ENCODE measurements at places on chromosomes 3 and 15.

GRCh38 chr3:58471025-58471887 lies 20.6 kb upstream of the KCTD6 start:
- peak; percentile 61 for DNase-seq

DNA sequence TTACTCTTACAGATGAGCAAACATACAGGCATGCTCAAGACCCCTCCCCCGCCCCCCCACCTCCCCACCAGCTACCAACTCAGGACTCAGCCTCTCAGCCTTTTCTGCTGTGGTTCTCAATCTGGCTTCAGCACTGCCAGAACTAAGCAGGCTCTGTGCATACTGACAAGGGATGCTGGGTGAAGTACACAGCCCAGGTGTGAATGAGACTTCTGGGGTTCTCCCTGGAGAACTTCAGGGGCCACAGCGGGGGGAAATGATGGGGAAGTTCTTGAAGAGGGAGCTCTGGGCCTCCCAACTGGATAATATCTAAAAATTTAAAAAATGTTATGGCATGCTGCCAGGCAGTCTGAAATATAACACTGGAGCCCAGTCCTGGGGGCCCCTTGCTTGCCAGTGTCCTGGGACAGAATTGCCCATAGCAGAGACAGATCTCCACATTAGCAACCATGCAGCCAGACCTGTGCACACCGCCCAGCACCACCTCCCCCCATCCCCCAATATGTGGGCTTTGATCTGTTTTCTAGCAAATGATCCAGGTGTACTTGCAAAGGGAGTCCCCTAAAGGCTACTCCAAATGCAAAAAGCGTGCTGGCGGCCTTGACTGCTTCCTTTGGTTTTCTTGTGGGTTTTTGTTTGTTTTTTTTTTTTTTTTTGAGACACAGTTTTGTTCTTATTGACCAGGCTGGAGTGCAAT lies 41.4 kb downstream of the PGPEP1L start:
- DNase-seq, result no peak

GRCh38 chr15:36186376-36186775 lies 393.1 kb upstream of the CDIN1 start:
- no peak for DNase-seq

DNA sequence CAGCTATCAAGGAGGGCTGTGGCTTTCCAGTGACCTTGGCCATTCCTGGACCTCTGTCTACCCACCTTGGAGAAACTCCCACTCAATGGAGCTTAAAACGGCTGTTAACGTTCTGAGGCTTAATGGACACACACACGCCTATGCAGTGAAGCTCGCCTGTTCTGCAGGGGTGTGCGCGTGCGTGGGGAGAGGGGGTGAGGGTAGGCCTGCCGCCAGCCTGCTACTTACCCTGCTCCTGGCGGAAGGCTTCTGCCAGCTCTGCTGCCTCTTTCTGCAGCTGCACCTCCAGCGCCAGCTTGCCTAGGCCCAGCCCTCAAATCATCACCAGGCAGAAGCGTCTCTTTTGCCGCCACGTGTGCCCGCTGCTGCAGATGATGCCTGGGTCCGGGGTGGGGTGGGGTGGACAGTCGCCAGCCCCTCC lies 23.2 kb upstream of the PARL start:
- DNase-seq, result no peak

DNA sequence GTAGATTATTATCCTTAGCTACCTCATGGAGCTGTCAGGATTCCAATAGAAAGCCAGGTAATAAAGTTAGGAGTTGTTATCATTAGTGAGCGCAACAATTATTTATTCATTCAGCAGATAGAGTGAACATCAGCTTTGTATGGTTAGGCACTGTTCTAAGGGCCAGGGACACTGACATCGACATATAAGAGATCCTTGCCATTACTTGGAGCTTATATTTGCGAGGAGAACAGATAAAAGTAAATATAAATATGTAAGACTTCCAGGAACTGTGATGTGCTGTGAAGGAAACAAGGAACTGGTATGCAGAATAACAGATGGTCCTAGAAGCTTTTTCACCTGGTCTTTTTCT lies 473 bp downstream of the LSM3 start:
- no peak for DNase-seq

DNA sequence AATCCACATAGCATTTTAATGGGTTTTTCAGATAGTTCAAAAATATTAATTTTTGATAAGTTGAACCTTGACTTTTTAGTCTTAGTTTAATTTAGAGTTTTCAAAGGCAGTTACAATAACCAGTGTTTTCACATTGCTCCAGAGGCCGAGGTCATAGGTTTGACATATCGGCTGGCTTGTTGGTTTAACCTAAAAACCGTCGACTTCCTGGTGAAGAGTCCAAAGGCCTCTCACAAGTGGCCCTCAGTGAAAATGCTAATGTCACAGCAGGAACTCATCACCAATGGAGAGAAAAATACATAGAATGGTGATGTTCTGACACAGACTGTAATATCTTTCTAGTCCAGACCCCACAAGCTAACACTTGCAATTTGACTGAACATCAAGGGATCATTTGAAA lies 642.3 kb downstream of the PLOD2 start:
- no peak for DNase-seq

- no peak for DNase-seq
Observed at GRCh38 chr15:75666823-75667501, 19.2 kb downstream of the SNX33 start.

DNA sequence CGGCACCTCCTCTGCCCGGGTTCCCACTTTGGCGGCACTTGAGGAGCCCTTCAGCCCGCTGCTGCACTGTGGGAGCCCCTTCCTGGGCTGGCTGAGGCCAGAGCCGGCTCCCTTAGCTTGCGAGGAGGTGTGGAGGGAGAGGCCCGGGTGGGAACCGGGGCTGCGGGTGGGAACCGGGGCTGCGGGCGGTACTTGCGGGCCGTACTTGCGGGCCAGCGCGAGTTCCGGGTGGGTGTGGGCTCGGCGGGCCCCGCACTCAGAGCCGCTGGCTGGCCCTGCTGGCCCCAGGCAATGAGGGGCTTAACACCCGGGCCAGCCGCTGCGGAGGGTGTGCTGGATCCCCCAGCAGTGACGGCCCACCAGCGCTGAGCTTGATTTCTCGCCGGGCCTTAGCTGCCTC lies 14.4 kb upstream of the DAPK2 start:
- DNase-seq, result no peak

DNA sequence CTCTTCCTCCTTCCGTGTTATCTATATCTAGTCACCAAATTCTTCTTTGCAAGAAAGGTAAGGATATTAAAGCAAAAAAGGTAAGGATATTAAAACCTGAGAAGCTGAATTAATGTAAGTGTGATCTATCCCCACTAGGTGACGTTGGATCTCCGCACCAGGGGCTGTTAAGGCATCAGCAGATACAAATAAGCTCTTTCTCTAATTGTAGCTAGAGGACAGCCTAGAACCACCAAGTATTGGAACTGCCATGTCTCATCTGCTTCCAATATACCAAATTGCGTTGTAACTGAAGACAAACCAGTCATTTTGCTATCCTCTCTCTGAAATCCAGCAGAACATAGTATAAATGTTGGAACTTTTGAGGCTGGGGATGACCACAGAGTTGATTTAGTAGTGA lies 471.2 kb upstream of the TGFBR2 start:
- DNase-seq, result no peak

DNA sequence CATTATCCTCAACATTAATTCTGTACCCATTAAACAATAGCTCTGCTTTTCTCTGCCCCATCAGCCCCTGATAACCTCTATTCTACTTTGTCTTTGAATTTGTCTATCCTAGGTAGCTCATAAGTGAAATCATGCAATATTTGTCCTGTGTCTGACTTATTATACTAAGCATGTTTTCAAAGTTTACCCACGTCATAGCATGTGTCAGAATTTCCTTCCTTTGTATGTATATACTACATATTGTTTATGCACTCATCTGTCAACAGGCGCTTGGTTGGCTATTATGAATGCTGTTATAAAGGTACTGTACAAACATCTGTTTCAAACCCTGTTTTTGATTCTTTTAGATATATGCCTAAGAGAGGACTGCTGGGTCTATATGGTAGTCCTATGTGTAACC lies 18.2 kb downstream of the CSNK1G1 start:
- no peak for DNase-seq

DNA sequence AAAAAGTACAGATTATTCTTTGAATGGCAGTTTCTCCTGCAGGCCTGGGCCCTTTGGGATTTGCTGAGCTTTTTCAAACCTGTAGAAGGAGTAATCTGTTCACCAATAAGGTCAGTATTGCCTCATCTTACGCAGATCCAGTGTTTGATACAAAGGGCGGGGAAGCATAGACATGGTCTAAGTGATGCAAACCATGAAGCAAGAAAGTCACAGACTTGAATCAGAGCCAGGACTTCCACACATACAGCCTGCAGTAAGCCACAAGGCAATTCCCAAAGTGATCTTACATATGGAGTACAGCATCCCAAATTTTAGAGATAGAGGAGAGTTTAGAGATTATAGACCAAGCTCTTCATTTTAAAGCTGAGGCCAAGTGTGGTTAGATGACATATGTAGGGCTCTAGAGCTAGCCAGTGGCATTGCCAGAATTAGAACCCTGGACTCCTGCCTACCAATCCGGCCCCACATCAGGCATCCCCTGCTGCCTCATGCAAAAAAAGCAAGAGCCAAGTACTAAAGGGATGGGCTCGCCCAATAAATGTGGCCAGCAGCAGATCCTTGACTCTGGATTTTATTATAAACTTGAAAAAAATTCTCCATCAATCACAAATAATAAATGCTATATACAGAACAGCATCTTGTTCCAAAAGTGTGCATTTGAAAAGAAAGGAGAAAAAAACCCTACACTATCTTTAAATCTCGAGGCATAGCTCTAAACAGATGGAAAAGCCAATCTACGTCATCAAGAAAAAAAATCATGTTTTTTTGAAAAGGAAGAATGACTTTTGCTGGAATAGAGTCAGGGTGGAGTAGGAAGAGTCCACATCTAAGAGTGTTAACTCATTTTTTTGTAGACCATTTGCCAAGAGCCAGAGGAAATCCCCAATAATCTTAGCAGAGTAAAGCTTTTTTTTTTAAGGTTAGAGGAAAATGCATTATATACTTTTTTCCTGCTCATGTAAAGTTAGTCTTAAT lies 24.0 kb downstream of the ABI3BP start:
- no peak for DNase-seq

DNA sequence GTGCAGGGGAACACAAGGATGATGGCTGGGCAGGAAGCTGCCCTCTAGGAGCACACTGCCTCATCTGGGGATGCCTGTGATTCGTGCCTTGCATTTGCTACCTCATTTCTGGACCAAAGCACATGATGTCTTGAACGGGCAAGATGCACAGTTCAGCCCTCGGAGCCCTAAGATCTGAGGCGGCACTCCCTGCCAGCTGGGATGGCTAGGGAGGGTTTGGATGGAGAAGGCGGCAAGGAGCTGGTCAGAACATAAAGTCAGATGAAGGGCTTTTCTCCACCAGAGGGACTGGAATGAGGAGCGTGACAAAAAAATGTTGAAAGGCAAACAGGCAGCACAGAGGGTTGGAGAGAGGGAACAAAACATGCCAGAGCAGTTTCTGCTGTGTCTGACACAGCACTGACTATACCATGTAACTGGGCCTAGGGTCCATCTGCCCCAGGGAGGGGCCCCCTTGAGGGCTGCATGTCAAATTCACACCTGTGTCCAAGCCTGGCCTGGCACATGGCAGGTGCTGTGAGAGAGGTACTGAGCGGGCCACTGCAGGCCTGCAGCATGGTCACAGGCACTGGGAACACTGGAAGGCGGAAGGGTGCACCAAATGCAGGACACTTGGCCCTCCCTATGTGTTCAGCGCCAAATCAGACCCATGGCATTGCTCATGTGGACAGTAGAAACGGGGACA lies 21.7 kb downstream of the TMEM43 start:
- DNase-seq, result peak; percentile 17

- DNase-seq, result no peak
Observed at GRCh38 chr3:11197484-11197883, 43.2 kb downstream of the HRH1 start.

GRCh38 chr3:32841867-32842470 lies 24.2 kb downstream of the TRIM71 start:
- no peak for DNase-seq

Data from activated naive CD4-positive, alpha-beta T cell treated with anti-CD3 and anti-CD28 coated beads, Interleukin-2, amount 10 ng/mL, durations not matched to agents 7 days and 5 days (primary cell).